ENCODE measurements at places on chromosomes 11 and 22.

DNA sequence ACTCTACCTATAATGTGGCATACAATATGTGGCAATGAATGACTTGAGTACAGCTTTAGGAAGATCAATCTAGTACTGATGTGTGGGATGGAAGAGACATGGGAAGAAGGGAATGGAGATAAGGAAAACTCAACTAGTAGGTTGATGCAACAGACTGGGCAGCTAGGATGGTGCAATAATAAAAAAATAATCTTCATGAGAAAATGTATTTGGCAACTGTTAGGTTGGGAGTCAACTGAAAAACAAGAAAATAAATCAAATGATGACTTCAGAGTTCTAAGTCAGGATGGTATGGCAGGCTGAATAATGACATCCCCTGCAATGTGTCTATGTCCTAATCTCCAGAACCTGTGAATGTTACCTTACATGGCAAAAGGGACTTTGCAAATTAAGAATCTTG is 236.8 kb upstream of the PITPNB start:
- DNase-seq = no peak

- DNase-seq = no peak
Measured at GRCh38 chr11:126327281-126328000, 23.6 kb downstream of the DCPS start.

DNA sequence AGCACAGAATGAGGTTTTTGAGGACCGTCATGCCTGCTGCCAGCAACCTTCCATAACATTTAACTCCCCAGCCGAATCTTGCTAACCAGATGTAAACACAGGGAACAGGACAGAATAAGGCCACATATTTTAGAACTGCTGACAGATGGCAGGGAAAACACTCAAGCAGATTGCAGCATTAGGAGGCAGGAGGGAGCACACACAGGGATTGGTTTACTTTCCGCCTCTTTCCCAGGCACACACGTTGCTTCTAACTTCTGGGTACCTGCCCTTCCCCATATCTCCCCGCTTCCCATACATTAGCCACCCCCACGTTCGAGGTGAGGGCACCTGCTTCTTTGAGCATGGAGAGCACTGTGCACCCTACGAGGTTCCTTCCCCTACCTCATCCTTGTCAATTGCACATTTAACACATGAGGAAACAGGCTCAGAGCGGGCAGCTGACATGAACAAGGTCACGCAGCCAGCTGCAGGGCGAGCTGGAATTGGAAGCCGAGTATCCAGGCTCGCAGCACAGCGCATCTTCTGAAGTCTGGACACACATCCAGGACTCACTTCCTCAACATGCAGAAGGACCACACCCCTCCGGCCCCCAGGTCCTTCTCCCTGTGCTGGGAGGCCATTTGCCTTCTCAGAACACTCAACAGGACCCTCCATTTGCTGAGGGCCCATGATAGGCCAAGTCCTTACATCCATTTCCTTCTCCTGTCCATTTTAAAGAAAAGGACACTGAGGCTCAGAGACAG is 18.7 kb downstream of the ASPHD2 start:
- DNase-seq = no peak

DNA sequence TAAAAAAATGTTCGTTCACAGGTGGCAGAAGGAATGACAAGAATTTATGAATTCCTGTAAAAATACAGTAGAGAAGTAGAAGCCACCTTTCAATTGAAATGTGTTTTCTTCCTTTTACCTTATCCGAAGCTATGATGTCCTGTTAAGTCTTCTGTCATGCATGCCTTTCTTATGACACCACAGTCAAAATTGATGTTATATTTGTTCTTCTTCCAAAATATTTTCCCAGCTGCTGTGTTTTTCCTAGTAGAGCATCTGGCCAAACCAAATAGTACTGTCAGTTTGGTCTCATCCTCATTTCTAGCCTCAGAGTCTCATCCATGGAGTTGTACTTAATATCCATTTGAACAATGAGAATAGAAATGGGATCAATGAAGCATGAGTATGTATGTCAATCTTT is 206.1 kb downstream of the PGR start:
- DNase-seq = no peak

DNA sequence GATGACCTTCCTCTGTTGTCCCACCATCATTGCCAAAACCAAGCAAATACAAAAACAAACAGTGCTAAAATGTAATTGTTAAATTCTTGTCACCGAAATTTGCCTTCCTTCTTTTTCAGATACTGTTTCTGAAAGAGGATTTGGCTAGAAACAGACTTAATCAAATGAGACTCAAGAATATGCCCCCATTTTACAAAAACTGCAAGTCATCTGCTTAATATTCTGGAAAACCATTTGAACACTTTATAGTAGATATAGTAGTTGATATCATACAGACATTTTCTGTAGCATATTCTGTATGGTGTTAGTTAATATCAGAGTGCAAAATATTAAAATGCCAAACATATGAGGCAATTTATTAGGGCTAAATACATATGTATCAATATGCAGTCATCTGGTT is 3.5 kb downstream of the OR5M1 start:
- DNase-seq = no peak

DNA sequence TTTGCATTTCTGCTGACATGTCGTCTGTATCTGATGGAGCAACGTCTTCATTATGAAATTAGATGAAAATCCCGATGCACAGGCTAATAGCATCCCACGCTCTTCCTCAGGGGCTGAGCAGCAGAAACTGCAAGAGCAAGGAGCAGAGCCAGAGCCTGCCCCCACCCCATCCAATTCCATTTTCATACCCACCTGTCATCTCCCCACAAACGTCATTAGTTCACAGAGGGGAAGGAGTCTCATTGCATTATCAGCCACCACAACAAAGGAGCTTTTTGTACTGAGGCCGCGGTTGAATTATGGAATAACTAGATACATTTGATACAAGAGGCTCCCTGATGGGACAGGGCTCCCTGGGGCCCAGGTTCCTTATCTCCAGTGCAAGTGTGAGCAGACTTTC is 515.0 kb downstream of the NTM start:
- no peak for DNase-seq

Data from stimulated activated CD4-positive, alpha-beta T cell treated with anti-CD3 and anti-CD28 coated beads, Interleukin-2, amount 100 ng/mL, for 24 hours (primary cell).